Hematopoietic multipotent progenitor cell treated with erythropoietin and hydrocortisone succinate and interleukin-3 and kit ligand, for 6 days (in vitro differentiated cells): ENCODE measurements at places on chromosomes 4 and X.

- peak; percentile 13 for DNase-seq
These were observed 28.8 kb downstream of the PPP2R3B start for GRCh38 chrX:357693-358471.

GRCh38 chrX:108072746-108073145 is 18.6 kb downstream of the PSMD10 start:
- DNase-seq = no peak

DNA sequence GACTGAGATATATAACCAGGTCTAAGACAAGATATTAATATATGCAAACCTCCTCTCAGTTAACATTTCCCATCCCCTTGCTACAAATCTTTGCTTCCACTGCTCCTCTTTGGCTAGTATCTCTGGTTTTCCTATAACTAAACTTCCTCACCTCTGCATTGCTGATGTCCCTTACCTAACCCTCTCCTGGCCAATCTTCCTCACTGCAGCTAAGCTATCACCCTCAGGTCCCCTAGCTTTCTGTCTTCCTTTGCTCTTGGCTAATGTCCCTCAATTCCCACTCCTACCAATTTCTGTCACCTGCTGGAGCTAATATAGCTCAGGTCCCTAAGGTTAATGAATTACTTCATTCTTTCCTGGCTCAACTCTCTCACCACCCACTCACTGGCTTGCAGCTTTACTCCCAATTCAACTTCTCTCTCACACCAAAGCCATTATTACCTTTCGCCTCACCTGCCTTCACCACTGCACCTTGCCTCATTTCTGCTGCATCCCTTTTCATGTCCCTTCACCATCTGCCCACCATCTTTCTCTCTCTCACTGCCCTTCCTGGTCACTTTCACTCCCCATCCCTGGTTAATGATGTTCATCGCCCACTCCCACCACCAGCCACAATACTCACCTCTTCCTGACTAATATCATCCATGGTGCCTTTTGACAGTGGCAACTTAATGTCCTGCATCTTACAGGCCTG is 26.7 kb downstream of the SMC1A start:
- DNase-seq = no peak

GRCh38 chr4:71009086-71009485 is 15.6 kb downstream of the DCK start:
- DNase-seq = no peak

GRCh38 chr4:90621080-90621479 is 493.9 kb downstream of the CCSER1 start:
- no peak for DNase-seq

DNA sequence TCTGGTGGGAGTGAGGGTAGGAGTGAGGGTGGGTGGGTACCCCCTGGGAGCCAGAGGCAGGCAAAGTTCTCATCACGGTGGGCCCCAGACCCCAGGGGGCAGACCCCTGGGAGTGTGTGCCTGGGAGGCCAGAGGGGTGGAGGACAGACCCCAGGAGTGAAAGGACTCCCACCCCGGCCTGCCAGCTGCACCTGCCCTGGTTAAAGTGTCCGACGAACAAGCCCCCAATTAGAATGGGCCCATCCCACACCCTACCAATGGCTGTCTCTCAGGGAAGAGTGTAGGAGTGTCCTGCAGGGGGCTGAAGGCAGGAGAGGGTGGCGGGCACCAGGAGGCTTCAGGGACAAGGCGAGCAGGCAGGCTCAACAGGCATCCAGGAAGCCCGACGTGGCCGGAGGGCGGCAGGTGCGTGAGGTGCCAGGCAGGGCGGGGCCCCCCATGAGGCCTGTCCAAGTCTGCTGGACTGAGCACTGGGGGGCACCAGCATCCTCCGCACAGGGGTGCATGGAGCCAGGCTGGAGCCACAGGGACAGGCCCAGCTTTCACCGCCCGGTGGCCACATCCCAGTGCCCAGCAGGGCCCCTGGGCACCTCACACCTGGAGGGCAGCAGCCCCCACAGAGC is 8.7 kb downstream of the PDE6B start:
- no peak for DNase-seq

- DNase-seq = peak; percentile 95
These were observed 6.2 kb downstream of the CLCN3 start for GRCh38 chr4:169626331-169627282.

DNA sequence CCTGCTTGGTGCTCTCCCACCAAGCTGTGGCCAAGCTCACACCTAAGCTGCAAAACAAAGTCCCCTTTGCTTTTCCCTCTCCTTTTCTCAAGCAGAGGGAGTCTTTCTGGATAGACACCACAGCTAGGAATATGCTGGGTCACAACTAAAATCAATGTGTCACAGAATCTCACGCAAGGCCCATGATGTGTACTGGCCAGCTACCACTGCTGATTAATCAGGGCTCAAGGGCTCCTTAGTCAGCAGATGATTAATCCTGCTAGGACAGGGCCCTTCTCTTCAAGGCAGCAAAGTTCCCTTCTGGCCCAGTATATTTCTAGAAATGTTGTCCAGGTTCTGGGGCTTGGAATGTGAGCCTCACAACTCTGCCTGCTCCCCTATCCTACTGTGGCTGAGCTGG is 32.0 kb upstream of the TENT5D start:
- DNase-seq = no peak

GRCh38 chr4:73870768-73871167 is 1.6 kb downstream of the CXCL1 start:
- DNase-seq = no peak

DNA sequence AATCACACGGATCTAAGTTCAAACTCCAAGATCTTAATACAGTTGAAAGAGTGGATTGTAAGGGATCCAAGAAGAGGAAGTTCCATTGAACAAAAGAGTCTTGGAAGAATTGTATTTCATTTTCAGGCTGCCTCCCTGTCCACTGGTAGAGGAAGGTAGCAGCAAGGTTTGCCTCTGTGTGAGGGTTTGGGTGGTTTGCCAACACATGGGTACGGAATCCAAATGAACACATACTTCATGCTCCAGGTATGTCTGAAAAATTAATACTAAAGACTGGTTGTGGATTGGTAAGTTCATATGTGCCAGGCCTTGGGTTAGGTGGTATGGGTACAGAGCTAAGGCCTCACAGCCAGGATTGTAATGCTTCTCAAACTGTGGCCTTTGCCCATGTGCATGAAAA is 523.6 kb upstream of the BOD1L1 start:
- DNase-seq = no peak

GRCh38 chrX:108097380-108097779 is 5.8 kb downstream of the ATG4A start:
- no peak for DNase-seq

GRCh38 chrX:136211766-136212556 is 39.2 kb downstream of the MAP7D3 start:
- no peak for DNase-seq

DNA sequence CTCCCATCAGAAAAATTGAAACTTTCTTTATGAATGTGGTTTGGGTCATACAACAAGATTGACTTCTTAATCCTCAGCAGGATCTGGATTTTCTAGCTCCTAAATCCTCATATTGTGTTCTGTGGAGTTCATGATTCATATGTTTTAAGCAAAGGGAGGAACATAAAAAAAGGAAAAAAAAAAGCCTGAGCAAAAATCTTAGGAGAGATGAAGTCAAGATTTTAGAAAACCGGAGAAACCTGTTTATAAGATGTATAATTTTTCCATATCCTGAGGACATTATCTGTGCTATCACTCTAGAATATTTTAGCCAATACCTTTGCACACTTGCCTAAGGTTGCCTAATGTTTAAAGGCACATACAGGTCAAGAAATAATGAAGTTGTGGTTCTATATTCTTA is 7.0 kb upstream of the EREG start:
- DNase-seq = no peak

GRCh38 chr4:19577097-19577496 is 674.6 kb upstream of the SLIT2 start:
- no peak for DNase-seq

DNA sequence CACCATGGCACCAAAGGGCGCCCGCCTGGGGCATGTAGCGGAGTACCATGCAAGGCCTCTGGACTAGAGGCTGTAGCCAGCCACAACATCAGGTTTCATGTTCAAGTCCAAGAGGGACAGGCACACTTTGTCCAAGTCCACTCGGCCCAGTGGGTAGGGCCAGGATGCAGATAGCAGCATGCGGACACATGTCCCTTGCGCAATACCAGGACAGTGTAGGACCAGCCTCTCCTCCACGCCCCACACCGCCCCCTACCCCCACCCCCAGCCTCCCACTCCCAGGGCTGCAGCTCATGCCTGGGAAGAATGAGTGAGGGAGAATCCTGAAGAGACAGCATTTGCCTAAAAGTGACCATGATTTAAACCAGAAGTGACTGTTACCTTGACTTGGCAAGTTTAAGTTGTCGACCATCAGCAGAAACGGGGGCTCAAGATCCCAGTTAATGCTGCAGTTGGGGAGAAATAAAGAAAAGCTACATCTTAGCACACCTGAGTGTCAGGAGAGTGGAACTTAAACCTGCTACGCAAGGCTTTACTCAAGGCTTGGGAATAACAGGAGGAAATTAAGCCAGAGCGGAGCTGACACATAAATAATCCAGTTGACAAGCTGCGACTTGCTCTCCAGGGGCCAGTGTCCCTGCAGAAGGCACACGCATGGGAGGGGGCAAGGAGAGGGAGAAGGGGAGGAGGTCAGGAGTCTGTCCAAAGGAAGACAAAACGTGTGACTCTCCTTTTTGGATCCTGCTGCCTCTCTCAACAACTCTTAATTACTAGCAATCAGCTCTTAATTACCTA is 221.7 kb downstream of the BCOR start:
- no peak for DNase-seq

DNA sequence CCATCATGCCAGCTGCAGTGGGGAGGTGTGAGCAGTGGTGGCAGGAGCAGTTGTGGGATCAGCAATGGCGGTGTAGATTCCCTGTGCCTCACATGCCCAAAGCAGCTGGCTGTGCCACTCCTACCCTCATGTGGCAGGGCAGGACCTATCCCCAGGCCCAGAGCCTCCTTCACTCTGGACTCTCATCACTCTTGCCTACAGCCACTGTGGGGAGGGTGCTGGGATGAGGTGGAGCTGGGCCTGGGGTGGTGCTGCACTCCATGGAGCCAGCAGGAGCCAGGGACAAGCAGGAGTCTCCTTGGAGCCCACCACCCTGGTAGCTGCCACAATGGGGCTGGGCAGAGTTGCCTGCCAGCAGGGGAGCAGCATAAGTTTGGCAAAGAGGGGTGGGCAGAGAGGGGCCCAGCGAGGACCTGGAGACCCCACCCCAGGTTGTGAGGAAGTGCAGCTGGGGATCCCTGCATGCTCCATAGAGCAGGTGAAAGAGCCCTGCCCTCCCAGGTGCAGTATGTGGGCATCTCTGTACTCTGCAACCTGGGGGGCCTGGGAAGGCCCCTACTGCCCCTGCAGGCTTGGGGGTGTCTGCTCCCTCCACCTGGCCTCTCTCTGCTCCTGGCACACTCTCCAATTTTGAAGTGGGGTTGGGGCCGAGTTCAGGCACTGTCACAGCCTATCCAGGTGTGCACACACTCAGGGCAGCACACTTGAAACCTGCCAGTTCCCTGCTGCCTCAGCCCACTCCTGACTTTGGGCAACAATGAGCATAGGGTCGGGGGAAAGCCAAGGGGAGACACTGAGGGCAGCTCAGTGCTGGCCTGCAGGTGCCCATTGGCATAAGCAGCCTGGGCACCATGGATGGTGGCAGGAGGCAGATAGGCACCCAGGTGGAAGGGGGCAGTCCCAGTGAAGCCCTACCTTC is 74.0 kb upstream of the INTU start:
- DNase-seq = no peak

GRCh38 chr4:8404791-8405515 is 35.6 kb downstream of the ACOX3 start:
- DNase-seq = no peak

DNA sequence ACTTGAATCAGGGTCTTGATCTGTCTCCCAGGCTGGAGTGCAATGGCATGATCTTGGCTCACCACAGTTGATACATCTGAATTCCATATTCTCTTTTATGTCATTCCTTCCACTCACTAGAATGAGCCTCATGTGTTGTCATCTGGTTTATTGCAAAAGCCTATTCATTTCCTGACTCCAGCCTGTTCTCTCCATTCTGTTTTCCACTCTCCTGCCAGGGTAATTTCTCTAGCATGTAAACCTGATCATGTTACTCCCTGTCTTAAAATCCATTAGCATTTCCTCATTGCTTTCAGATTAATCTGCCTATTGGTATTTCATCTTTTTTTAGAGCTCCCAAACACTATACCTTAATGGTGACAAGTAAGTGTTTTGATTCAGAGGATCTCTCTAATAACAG is 4.3 kb upstream of the DDX60L start:
- no peak for DNase-seq

DNA sequence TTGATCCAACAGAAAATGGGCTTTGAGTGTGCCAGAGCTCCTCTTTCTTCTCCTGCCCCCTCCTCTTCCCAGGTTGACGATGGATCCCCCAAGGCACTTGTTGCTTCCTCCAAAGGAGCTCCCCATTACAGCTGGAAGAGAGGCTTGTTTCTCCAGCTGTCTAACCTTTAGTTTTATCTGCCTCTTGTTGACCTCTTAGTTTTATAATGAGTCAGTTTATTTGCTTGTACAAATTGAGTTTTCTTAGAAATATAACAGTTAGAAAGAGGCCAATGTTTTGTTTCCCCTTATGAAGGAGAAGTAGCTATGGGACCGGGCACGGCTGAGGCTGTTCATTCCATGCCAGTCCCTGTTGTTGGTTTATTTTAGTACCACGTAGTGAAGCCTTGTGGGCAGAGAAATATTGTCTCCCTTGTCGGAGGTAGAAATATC is 158.2 kb downstream of the SPRY1 start:
- DNase-seq = peak; percentile 12

DNA sequence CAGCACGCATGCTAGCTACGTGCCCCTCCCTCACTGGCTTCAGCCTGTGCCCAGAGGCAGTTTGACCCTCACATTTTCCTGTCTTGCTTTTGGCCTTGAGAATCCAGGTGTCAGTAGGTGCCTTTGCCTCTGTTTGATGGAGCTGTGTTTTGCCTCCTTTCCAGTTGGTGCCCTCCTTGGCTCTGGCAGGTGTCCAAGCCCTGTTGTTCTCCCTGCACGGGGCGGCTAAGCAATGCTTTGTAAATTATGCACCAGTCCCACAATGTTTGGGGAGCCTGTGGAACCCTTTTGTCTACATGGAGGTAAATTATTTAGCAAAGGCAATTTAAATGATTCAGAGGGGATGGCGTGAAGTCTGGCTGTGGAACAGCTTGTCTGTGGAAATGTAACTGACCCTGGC is 202.9 kb upstream of the BOD1L1 start:
- no peak for DNase-seq

- DNase-seq = no peak
These were observed 68.8 kb downstream of the ARFIP1 start for GRCh38 chr4:152848508-152848907.
